ENCODE measurements at places on chromosomes 1 and 21.

DNA sequence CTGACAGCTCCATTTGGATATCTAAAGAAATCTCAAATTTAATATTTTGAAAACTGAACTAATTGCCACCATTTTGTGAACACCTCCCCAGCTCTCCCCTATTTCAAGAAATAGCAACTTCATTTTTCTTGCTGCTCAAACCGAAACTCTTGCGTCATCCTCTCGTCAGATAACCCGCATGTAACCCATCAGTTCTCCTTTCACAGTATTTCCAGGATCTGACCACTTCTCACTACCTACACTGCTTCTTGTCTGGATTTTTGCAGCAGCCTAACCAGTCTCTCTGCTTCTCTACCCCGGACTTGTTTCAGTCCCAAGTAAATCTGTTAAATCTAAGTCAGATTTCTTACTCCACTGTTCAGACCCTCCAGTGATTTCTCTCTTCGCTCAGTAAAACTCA, 75.6 kb downstream of the MTR start:
- DNase-seq = no peak

- no peak for DNase-seq
Measured at GRCh38 chr1:10538646-10539355, 64.1 kb downstream of the PEX14 start.

GRCh38 chr1:39683591-39684312, 7.5 kb downstream of the HPCAL4 start:
- DNase-seq = no peak

DNA sequence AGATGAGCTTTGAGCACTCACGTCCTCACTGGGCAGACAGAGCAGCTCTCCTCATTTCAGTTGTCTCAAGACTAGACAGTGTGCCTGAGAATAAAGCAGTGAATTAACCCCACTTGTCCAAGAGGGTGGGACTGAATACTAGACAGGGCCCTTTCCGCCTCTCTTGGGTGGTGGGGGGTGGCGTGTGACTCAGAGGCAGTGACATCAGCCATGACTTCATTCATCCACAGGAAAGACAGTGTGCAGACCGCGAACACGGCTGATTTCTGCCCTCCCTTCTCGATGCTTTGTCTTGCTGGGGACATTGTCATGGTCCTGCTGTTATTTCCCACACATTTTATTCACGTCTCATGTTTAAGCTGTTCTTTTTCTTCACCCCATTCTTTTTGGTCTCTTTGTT, 64.9 kb downstream of the FGGY start:
- no peak for DNase-seq

GRCh38 chr1:208907790-208908189, 663.6 kb upstream of the PLXNA2 start:
- no peak for DNase-seq
